ENCODE measurements at places on chromosomes 12 and 14.

DNA sequence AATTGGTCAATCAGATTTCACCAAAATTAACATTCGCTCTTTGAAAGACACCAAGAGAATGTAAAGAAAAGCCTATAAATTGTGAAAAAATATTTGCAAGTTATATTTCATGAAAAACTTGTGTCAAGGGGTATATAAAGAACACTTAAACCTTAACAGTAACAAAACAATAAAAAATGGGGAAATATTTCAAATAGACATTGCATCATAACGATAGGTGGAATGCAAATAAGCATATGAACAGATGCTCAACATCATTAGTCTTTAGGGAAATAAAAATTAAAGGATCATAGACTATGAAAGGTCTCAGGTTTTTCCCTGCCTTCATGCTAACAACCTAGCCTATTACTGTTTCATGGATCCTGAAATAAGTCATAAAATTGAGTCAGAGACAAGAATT lies 64.3 kb downstream of the COCH start:
- no peak for DNase-seq

- no peak for DNase-seq
Observed at GRCh38 chr12:119320678-119321077, 13.9 kb upstream of the CCDC60 start.

GRCh38 chr12:114744691-114745090 lies 60.7 kb upstream of the TBX3 start:
- peak; percentile 21 for DNase-seq

DNA sequence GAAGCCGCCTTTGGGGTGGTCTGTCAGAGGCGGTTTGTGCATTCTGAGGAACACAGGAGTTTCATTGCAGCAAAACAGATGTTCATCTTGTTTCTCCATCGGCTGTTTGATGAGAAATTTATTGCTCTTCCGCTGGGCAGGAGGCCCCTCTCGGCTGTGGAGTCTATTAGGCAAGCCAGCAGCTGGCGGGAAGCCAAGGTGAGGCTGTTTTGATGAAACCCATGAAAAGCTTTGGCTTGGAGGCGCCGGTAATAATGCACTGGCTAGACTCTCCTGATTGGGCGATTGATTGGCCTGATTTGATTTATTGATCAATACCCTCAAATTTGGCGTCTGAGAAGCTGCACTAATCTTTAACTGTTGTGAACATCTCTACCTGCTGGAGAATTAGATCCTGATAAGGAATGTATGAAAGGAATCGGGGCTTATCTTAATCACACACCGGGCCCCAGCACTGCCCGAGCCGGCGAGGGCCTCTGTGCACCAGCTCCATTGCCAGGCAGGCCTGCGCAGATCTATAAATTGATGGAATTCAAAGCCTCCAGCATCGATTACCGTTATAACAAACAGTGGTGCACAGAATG lies 187.7 kb downstream of the PHETA1 start:
- DNase-seq: peak; percentile 33

- DNase-seq: no peak
Observed at GRCh38 chr12:67320614-67321295, 51.6 kb downstream of the CAND1 start.

DNA sequence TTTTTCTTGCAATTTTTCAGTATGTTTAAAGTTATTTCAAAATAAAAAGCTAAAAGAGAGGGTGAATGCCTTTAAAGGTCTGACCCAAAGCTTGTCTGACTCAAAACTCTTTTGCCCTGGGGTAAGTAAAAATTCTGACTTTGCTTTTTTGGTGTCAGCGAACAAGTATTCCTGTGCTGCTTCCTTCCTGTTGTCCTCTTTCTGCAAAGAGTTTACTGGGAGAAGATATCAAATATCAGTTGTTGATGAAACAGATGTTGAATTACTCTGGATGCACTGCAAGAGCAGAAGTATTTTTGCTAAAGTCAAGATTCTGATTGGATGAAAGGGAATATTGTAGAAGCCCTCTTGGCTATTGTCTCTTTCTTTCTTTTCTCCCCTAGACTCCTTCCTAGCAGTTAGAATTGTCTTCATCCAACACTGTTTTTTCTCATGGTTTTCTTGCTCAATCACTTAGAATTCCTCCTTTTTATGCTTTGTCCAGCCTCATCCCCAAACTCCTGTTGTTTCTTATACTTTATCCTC lies 62.0 kb downstream of the DACT1 start:
- no peak for DNase-seq

DNA sequence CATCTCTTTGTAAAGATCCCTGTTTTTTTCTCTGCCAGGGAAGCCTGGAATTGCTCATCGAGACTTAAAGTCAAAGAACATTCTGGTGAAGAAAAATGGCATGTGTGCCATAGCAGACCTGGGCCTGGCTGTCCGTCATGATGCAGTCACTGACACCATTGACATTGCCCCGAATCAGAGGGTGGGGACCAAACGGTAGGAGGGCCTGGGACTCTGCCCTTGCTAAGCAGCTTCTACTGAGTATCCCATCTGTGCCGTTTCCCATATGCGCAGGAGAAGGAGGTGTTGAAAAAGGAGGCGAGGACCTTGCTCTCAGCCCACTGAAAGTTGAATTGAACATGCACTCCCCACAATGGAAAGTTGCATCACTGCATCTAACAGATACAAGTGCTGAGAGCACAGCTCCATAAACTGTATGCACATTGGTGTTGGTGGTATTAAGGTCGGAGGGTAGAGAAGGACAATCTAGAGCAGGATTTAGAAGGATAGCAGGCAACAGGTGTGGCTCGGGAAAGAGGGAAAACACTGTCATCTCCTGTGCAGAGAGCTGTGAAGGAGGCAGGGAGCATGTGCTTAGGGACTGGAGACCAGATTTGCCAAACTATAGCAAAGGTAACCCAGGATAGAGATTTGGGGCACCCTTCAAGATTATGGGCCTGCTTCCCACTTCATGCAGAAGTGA lies 21.5 kb upstream of the TAMALIN start:
- DNase-seq: no peak

- DNase-seq: no peak
Observed at GRCh38 chr14:56129092-56129491, 10.9 kb downstream of the PELI2 start.

DNA sequence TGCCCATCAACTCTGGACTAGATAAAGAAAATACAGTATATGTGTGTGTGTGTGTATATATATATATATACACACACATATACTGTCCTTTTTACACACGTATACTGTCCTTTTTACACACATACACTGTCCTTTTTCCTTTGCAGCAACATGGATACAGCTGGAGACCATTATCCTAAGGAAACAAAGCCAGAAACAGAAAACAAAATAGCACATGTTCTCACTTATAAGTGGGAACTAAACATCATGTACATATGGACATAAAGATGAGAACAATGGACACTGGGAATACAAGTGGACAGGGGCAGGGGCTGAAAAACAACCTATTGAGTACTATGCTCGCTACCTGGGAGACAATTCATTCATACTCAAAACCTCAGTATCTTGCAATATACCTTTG lies 23.7 kb downstream of the VDR start:
- DNase-seq: no peak

DNA sequence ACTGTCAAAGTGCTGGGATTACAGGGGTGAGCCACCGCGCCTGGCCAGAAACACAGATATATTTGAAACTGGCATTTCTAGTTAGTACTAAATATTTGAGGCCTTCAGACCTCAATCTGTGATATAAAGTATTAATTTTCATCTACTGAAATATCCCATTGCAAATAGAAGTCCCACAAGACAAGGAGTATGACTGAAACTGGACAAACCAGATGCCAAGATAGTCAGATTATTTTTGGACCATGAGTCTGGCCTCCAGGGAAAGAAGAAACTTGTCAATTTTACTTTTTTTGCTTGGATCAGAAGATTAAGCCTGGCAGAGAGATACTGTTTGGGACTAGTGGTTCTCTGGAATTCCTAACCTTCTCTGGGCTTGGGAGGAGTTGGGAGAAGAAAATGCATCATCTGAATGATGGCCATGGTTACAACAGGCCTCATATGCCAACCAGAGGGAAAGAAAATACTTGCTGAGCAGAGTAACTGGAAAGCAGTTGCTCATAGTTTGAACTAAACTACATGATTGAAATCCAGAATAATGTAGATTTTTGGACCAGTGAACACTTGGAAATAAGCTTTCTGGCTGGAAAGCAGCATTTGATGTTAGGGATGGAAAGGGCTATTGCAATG lies 2.9 kb upstream of the SMOC1 start:
- no peak for DNase-seq

DNA sequence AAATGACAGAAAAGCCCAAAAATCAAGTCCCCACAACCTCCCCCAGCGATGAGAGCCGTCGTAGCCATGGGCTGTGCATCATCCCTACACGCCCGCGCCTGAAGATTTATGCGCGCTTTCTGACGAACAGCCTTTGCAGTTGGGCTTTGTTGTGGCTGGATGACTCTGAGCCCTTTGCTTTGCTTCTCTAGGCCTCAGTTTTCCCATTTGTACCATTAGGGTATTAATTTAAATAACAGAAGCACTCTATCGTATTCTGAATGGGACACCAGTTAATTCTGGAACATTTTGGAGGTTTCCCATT lies 24.2 kb downstream of the SFSWAP start:
- no peak for DNase-seq

GRCh38 chr12:5581616-5582015 lies 149.7 kb downstream of the NTF3 start:
- no peak for DNase-seq

GRCh38 chr14:27184427-27184826 lies 586.6 kb upstream of the NOVA1 start:
- DNase-seq: peak; percentile 51

DNA sequence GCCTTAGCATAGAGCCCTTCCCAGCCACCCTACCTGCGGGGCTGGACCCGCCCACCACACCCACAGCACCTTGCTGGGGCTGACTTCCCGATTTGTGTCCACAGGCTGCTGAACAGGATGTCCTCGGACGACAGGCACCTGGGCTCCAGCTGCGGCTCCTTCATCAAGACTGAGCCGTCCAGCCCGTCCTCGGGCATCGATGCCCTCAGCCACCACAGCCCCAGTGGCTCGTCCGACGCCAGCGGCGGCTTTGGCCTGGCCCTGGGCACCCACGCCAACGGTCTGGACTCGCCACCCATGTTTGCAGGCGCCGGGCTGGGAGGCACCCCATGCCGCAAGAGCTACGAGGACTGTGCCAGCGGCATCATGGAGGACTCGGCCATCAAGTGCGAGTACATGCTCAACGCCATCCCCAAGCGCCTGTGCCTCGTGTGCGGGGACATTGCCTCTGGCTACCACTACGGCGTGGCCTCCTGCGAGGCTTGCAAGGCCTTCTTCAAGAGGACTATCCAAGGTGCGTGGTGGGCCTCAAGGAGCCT lies 63.4 kb downstream of the ESRRB start:
- no peak for DNase-seq

DNA sequence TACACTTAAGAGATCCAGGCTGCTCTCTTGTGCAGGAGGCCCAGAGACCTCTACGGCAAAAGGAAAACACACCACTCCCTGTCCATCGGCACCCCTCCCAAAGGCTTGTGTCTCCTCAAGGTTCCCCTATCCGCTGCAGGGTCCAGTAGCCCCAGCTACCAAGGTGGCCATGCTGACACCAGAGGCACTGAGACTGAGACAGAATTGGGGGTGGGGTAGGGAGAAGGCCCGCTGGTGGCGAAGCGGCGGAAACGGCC lies 590 bp downstream of the DDIT3 start:
- no peak for DNase-seq

- DNase-seq: no peak
Observed at GRCh38 chr14:61718039-61718438, 22.7 kb downstream of the HIF1A start.

GRCh38 chr14:21534576-21534975 lies 8.4 kb upstream of the SALL2 start:
- no peak for DNase-seq

DNA sequence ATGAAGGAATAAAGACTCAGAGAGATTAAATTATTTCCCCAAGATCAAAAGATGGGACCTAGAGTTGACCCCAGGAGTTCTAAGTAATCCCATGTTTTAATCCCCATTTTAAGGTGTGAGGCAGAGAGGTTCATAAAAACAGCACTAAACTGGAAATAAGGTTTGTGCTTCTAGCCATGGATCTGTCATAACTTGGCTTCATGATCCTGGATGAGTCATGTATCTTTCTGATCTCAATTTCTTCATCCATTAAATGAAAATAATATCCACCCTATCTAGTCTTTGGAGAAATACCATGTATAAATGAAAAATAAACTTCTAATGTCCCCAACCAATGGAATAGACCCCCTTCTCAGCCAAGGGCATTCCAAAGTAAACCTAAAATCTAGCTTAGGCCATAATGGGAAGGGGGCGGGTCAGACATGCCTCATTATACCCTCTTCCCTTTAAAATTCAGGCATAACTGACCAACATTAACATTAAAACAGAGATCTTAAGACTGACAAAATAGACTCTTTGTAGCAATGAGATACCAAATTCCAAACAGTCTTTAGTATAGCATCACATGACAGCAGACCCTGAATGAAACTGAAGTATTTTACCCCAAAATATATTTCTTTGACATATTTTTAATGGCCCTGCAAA lies 47.8 kb downstream of the SLC41A2 start:
- DNase-seq: peak; percentile 25

DNA sequence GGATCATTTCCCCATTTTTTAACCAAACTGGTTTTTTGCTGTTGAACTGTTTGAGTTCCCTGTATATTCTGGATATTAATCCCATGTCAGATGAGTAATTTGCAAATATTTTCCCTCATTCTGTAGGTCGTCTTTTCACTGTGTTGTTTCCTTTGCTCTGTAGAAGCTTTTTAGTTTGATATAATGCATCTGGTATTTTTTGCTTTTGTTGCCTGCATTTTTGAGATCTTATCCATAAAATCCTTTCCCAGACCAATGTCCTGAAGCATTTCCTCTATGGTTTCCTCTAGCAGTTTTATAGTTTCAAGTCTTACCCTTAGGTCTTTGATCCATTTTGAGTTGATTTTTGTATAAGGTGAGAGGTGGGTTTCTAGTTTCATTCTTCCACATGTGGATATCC lies 71.3 kb downstream of the LRP6 start:
- no peak for DNase-seq

Data from skeletal muscle cell (primary cell).